ENCODE measurements at places on chromosomes 4 and X.

- no peak for DNase-seq
These were observed 4.8 kb upstream of the MAP7D3 start for GRCh38 chrX:136256026-136256425.

DNA sequence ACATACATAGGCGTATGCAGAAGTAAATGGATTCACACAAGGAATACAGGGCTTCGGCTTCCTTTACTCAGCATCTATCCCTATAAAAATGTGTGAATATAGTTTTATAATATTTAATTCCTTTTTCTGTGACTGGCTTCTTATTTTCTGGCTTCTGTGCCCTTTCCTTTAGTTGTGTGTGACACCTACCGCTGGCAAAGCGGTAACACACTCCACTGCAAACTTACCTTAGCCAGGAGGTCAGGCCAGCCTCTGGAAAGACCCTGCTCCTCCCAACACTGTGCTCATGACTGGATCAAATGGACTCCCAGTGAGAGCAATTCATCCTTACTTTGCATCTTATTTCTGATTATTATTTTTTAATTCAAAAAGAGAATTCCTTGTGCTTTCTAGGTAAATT lies 244.2 kb downstream of the ANK2 start:
- DNase-seq = no peak

- peak; percentile 11 for DNase-seq
These were observed at the start of gene RAB33A for GRCh38 chrX:130171446-130172126. TSS of gene RAB33A (plus strand) at chrX:130171962. CDS start at chrX:130172063, 101 bp downstream.

DNA sequence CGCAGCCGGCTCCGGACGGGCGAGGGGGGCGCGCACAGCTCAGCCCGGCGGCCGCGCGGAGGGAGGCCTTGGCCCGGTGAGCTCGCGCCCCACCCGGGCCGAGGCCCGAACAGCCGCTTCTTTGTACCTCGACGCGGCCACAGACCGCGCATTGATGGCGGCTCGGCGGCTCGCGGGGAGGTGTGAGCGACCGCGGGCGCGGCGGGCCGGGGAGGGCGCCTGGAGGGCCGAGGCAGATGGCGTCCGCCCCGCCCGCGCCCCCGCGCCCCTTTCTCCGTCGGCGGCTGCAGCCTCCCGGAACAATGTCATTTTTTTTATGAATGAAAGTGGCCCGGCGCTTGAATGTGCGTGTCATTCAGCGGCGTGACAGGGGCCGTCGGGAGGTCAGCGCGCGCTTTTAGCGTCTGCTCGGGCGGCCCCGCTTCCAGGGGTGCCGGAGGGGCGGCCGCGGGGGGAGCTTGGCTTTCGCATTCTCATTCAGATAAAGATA lies 1.8 kb downstream of the FGFR3 start:
- no peak for DNase-seq

GRCh38 chr4:110867251-110867960 lies 244.5 kb upstream of the PITX2 start:
- no peak for DNase-seq

GRCh38 chr4:165326831-165327210 lies 648 bp upstream of the MSMO1 start:
- DNase-seq = peak; percentile 50

- DNase-seq = peak; percentile 30
These were observed 177.4 kb downstream of the DCHS2 start for GRCh38 chr4:154314248-154314647.

- no peak for DNase-seq
These were observed 42.2 kb downstream of the SEC31A start for GRCh38 chr4:82848706-82849105.

GRCh38 chr4:19239565-19239964 lies 1012.1 kb upstream of the SLIT2 start:
- DNase-seq = no peak

GRCh38 chr4:110683601-110684000 lies 60.7 kb upstream of the PITX2 start:
- no peak for DNase-seq

DNA sequence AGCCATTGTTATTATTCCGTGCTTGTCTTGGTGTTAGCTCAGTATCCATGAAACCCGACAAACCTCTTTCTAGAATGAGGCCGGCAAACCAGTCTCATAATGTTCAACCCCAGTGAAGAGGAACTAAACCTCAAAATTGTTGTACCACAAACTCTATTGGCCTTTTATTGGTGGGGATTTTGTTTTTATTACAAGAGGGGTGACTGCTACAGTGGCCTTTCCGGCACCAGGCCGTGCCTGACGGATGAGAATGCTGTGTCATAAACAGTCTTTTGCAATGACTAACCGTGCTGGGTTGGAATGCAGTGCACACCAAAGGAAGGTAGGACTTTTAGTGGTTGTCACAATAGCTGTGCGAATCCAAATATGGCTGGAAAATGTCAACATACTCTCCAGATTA lies 60.8 kb downstream of the SHROOM2 start:
- DNase-seq = peak; percentile 74

- no peak for DNase-seq
These were observed 53.1 kb upstream of the TMEM33 start for GRCh38 chr4:41881981-41882624.

Measured in ACHN (cell line).